ENCODE measurements at places on chromosomes 2 and 18.

DNA sequence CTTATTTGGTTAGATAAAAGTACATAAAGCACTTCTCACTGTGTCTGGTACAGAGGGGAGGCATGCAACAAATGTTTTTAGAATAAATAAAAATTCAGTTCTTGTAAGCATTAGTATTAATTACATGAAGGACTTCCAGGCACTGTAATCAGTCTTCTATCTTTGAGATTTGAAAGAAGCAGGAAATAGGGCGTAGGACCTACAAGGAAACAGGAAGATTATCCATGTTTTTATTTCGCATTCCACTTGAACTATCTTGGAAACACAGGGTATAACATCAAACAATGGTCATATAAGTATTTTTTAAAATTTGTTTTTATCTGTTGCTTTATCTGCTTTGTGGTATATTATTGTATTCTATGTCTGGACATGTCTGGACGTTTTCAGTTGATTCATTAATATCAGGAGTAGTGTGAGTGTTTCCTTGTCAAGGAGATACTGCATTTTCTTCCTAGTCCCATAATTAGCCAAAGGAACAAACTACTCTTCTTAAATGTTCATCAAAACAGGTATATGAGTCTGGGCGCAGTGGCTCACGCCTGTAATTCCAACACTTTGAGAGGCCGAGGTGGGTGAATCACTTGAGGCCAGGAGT, 32.5 kb downstream of the BMPR2 start:
- no peak for DNase-seq

GRCh38 chr2:160613466-160614153, 120.0 kb upstream of the RBMS1 start:
- DNase-seq = peak; percentile 80

- DNase-seq = no peak
Observed at GRCh38 chr2:237557633-237558015, 8.8 kb upstream of the PRLH start.

GRCh38 chr2:232476045-232476444, 11.6 kb downstream of the ECEL1 start:
- DNase-seq = no peak

GRCh38 chr2:2187196-2187595, 143.9 kb downstream of the MYT1L start:
- DNase-seq = no peak

DNA sequence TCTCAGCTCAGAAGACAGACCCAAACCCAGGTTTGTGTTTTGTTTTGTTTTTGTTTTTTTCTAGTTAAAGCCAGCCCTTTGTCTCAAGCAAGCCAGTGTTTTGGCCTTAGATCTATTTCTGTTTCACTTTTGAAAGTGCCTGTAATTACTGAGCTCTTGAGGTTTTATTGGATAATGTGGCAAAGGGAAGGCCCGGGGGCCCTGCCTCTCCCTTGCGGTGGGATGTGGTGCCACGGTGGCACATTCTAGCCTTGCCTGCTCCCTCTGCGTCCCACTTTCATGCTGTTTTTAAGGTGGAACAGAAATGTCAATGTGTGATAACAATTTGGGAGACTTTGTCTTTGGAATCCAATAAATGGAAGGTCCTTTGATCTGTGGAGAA, 2.5 kb downstream of the HPCAL1 start:
- DNase-seq = no peak

GRCh38 chr2:241218131-241219029, 29.9 kb downstream of the ANO7 start:
- DNase-seq = peak; percentile 55

DNA sequence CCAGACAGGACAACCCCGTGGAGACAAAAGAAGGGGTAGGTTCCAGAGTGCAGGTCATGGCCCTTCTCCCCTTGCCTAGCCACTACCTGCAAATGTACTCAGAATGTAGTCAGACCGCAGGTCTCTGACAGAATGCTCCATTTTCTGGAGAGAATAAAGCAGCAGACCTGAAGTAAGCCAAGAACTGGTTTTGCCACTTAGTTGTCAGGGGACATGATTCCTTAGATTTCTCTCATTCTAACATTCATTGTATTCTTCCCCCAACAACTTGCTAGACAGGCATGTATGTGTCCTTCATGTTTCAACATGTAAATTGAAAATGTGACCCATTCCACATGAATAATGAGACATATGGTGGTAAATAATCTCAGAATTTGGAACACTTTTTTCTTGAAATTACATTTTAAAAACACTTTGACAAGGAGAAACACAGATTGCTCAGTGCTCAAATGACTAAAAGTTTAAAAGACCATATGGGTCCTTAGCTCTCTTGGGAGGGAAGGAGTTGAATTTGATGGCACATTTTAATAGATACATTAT, 142.4 kb downstream of the CCBE1 start:
- DNase-seq = no peak

DNA sequence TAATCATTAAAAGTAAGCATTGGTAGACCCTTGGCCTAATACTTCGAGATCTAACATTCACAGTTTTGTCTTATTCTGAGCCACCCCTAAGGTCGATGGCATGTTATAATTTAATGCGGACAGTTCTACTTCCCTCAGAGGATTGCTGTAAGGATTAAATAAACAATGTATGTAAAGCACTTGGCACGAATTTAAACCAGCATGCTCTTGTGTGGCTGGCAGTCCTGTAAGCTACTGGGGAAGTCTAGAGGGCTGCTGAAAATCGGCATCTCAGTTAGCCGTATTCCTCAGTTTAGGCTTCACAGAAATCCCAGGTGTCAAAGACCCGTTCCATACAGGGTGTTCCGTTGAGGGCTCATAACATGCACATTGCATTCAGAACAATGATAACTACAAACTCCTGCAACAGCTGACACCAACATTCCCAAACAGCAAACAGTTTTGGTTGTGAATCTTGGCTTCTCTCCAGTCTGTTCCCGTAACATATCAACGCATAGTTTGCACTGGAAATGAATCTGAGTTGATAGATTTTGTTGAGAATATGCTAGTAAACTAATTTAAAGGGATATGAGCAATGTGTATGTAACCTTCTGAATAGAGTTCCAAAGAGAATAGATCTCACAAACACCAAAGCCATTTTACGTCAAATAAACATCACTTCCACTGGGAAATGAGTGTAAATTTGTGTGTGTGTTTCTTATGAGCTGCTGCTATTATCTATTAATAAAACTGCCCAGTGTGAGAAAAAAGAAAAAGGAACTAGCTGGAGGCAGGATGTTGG, 52.2 kb upstream of the ACKR3 start:
- DNase-seq = no peak

DNA sequence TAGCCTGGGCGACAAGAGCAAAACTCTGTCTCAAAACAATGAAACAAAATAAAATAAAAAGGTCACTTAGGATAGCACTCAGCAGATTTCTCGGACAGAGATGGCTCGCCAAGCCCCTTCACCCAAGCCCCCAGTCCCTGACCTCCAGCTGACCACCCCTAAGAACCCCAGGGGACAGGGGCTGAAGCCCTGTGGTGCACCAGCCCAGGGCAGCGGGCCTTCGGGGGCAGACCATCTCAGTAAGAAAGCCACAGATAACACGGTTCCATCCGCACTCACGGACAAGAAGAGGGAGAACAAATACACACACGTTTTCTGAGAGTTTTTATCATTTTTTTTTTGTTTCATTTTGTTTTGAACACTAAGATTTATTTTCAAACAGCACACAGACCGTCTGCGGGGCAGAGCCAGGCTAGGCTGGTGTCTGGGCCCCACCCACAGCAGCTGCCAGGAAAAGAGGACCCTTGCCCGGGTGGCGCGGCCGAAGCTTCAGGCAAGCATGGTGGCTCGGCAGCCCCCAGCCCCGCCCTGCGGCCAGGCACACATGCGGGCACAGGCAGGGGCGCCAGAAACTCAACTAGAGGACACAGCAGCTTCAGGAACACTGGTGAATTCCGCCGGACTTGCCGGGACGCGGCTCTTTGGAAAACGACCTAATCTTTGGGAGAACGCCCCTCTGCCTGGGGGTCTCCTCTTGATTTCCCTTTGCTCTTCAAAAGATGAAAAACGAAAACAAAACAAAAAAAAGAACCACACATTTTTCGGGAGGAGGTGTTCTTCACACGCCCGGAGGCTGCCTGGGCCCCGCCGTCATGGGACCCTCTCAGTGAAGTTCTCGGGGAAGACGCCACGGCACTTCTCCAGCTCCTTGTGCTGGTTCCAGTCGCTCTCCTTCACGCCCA, 59.0 kb downstream of the BIN1 start:
- no peak for DNase-seq

- peak; percentile 44 for DNase-seq
Observed at GRCh38 chr2:210577263-210578071, 21.1 kb downstream of the CPS1 start.

DNA sequence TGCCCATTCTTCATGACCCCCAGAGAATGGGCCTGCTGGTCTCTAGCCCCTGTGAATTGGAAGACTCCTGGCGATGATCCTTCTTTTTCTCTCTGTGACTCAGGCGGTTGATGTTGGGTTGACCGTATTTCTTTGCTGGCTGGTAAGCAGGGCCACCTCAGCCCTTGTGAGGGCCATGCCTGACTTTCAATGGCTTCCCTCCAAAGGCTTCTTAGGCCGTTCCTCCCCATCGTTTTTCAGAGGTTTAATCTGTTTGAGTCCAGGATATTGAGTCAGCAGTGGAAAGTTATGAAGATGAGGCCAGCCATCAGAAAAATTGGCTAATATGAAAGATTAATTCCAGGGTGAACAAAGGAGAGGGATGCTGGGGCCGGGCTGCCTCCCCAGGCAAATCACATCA, 13.6 kb downstream of the HPCAL1 start:
- DNase-seq = no peak

- DNase-seq = no peak
Observed at GRCh38 chr2:107430006-107430405, 396.7 kb upstream of the RGPD4 start.

GRCh38 chr2:138615257-138615656, 113.7 kb downstream of the SPOPL start:
- DNase-seq = peak; percentile 86

GRCh38 chr2:176205126-176205525, 16.7 kb downstream of the HOXD1 start:
- no peak for DNase-seq

DNA sequence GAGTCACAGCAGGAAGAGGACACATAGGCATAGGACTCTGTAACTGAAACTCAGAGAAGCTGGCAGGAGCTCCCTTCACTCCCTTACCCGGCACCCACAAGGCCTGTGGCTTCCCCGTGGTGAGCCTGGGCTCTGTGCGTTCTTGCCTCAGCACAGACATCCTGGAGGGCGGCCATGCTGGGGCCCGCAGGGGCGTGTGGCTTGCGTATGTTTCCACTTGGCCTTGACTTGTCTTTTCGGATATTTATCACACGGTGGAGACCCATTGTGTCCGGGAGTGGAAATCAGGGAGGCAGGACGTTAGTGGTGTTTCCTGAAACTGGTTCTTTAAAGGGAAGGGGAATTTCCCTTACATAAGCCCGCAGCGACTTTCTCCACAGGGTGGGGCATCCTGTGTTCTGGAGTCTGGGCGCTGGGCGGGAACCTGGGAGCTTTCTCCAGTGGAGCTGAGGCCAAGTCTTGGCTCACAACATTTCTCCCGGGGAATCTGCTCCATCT, 49.9 kb upstream of the EML6 start:
- DNase-seq = no peak

- no peak for DNase-seq
Observed at GRCh38 chr2:239359196-239359912, 41.5 kb downstream of the HDAC4 start.

- no peak for DNase-seq
Observed at GRCh38 chr2:121086450-121086849, 198.6 kb downstream of the TFCP2L1 start.

DNA sequence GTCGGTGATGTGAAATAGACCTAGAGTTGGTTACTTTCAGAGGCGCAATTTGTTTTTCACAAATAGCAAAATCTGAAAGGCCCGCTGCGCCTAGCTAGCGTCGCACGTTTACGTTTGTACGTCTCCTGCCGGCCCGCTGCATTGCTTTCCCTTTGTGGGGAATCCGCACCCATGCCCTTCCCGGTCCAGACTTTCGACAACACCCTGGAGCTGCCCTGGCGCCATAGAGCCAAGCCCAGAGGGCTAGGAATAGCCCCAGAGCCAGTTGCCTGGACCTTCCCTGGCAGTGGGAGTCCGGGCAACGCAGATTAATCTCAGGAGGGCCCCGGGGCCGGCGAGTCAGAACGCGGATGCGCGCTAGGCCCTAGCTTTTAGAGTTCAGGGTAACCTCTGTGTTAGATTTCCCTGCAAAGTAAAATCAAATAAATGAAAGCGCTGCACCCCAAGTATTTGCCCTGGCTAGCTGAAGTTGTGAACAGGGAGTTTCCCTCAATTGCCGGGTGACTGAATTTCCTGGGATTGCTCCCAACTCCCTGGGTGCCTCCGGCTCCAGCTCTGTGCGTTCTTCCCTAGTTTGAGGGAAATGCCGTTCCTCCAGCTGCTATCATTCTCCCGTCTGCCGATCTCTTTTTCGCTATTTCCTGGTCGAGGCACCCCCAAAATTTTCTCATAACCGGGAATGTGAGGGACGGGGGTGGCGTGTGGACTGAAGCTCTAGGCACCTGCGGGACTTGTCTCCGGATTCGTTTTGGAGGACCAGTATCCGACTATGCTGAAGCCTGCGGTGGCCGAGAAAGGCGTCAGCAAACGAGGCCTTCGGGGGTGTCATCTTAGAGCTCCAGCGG, 1.2 kb upstream of the EN1 start:
- DNase-seq = no peak

DNA sequence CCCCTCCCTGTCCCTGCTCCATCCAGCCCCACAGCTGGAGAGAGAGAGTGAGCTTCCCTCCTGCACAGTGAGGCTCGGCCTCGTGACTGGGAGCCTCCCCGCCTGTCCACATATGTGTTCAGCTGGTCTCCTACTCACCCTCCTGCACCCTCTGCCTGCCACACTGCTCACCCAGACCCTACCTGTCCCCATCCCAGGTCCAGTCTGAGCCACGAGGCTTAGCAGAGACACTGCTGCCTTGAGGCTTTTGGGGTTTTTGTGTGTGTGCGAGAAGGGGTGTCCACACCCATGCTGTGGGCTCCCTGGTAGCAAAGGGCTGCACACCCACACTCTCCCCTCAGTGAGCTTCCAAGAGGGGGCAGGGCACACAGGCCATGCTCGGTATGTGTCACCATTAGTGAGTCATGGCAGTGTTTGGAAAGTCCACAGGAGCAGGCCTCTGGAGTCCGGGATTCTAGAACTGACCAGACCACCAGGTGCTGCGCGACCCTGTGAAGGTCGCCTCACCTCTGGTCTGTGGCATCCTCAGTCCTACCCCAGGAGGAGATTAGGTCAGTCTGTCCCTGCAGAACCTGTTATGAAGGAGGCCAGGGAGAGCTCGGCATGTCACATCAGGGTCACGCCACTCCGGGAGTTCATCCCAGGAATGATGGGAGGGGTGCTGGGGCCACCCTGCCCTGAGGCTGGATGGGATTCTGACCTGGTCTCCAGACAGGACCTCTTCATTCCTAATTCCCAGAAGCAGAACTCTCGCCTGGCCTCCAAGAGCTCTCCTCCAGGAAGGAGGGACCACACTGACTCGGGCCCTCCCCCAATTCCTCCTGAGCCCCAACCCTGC, 39.9 kb upstream of the SMAD7 start:
- peak; percentile 81 for DNase-seq

DNA sequence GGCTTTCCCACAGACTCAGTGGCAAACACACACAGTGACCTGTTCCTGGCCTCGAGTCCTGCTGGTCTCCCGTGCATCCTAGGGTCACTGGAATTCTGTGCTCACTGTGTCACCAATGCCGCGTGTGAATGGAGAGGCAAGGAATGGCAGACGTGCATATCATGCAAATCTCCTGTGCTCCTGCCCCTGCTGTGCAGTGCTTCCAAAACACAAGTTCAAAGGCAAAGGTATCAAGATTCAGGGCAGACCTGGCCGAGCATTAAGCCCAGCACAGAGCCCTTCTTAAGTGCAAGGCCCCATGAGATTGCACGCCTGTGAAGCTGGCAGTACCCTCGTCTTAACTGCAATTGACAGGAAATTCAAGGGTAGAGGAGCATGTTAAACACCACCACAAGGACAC, 129.1 kb downstream of the NDUFA10 start:
- no peak for DNase-seq
